ENCODE measurements at places on chromosomes 2 and 18. TPM values are rescaled to one million over a fixed set of nuclear protein-coding genes. Genes with fewer than 3 reads are reported as not detected.

Gene MEIS1
- 40.8 TPM for total RNA-seq

Gene TNS1
- 783 TPM for total RNA-seq

Gene SCN1A
- total RNA-seq: 0.92 TPM

Gene CCDC74B
- 0.64 TPM for total RNA-seq

GRCh38 chr18:37282386-37283037, 283.1 kb downstream of the CELF4 start:
- no peak for DNase-seq

GRCh38 chr18:24685254-24685959, 225.0 kb downstream of the HRH4 start:
- DNase-seq: no peak

- DNase-seq: no peak
Measured at GRCh38 chr2:144554492-144555210, 34.7 kb upstream of the ZEB2 start.

DNA sequence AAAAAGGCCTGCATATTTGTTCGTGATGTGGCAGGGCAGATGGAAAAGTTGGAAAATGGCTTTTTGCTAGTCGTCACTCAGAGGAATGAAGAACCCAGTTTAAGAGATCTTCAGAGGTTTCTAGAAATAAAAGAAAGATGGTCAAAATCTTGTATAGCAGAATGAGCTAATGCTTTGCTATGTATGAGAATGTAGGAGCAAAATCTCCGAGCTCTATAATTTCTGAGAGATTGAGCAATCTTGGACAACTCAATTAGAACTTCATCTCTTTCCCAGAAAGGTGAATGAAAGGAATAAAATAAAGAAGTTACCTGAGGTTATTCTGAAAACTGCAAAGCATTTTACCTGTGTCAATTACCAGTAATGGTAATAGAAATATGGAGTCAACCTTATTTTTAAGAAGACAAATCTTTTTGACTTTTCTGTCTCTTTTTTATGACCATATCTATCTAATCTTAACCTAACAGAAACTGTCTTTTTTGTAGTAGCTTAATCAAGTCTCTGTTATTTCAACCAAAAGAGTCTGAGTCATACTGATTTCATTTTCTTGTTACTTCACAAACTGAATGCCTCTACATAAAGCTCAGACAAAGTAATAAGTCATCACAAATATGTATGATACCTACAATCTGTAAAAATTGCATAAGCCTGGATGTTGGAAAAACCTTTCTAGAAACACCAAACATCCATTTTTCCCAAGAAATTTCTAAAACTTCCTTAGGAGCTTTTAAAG, 32.5 kb downstream of the CCDC68 start:
- no peak for DNase-seq

Measured in left ventricle myocardium superior (tissue), 1 donor.